ENCODE measurements at places on chromosomes 12 and 14.

DNA sequence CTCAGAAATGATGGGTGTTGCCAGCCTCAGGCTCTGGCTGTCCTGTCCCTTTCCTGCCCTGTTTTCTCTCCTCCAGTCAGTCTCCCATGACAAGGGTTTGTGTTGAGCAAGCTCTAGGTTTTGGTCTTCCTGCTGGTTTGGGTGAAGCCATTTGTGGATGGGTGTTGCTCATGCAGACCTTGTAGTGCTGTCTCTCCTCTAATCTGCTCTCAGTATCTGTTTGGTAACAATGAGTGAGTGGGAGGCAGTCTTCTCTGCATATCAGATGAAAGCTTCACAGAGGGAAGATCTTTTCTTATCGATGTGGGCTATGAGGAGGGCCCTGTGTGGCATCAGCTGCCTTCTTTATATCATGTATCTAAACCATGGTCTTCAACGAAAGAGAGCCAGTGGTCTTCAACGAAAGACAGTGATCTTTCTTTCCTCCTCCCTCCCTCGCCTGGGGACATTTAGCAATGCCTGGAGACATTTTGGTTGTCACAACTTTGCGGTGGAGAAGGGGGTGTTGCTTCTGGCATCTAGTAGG, 3.6 kb downstream of the CMA1 start:
- no peak for DNase-seq

- DNase-seq, result no peak
Measured at GRCh38 chr12:15770581-15770980, 18.6 kb downstream of the EPS8 start.

DNA sequence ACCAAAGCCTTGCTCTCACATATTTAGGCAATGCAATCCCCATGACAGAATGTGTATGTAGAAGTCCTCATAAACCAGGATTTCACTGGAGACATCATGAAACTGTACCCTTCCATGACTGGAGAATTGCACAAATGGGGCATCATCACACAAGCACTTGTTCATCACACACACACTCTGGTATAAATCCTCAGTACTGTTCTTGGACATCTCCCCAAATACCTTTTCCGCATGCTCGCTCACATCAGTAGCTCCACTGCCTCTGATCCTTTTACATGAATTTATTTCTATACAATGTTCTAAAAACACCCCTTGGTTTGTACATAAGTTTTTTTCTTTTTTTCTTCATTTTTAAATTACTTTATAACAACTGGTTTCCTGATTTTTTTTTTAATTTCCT, 3.3 kb upstream of the ING4 start:
- no peak for DNase-seq

DNA sequence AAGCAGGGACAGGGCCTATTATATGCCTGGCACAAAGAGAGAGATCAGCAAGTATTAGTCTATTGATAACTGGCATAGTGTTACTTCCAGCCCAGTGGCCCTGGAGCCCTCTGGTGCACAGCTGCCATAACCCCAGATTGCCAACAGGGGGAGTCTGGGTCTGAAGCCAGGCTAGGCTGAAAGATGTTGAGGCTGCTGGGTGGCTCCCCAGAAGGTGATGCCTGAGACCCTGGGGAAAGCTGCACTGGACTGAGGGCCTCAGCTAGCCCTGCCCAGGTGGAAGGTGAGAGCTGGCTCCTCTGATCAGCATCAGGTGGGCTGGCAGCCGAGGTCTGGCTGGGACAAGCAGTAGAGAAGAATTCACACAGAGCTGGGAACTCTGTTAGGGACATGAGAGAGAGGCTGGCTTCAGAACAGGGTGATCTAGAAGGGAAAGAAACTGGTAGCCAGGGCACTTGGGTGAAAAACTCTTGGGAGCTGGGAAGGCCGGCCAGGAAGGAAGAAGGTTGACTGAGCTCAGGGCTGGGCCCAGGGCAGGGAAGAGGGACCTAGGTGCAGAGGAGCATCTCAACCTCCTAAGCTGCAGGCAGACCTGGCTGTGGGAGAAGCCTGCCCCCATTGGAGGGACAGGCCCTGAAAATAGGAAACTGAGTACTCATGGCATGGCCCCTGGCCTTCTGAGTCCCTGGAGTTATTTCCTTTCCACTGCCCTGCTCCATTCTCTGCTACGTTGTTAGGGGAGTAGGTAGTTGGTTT, 3.9 kb downstream of the GZMH start:
- no peak for DNase-seq

- no peak for DNase-seq
Measured at GRCh38 chr14:61516118-61516743, 179.1 kb upstream of the HIF1A start.

- DNase-seq, result no peak
Measured at GRCh38 chr12:111304642-111305071, 64.2 kb downstream of the PHETA1 start.

- DNase-seq, result no peak
Measured at GRCh38 chr12:49369411-49370145, 2.3 kb downstream of the SPATS2 start.

GRCh38 chr14:58091883-58092630, 60.0 kb downstream of the ARMH4 start:
- no peak for DNase-seq

GRCh38 chr12:132344181-132344580, 14.8 kb upstream of the GALNT9 start:
- DNase-seq, result no peak

DNA sequence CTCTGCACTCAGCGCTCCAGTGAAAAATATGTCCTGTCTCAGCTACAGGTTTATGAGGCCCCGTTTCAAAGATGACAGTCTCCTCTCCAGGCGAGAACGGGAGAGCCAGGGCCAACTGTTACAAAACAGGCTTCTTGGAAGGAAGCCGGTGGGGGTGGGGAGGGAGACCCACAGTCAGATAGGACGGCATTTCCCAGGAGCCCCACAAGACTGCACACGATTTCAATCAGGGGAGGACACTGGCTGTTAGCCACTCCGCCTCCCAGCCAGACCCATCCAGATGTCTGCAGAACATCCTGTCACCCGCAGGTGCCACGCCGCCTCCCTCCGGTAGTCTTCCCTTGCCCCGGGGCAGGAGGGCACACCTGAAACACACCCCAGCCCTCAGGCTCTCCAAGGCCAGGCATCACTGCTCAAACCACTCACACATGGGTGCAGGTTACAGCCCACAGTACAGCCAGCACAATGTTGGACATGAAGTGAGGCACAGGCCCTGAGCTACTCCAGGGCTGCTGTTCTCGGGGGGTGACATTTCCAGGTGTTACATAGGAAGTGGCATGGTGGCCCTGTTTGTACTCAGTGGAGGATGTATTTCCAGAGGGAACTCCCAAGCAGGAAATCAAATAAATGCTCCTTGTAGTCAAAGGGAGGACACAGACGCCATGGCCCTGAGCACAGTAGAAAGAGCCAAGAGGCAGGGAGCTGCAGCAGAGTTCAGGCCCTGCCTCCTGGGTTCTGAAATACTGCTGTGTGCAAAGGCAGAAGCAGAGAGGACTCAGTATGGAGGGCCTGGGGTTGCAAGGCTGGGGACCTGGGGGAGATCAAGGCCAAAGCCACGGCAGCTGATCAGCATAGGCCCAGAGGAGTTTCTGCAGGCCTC, 138.1 kb downstream of the BCL11B start:
- peak; percentile 64 for DNase-seq

DNA sequence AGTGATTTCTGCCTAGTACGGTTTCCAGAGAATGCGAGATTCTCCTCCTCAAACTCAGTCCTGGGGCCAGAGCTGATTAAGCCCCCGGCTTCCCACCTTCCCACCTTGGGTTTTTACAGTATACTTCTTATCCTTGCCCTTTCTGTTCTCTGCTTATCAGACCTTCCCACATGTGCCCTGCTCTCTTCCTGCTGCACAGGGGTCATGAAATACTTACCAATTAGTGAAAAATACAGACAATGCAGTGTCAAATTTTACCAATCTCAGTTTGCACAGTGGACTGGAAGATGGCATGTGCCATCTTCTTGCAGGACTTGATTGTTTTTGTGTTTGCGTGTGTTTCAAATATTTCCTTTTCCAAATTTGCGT, 14.7 kb downstream of the SUSD6 start:
- DNase-seq, result no peak

DNA sequence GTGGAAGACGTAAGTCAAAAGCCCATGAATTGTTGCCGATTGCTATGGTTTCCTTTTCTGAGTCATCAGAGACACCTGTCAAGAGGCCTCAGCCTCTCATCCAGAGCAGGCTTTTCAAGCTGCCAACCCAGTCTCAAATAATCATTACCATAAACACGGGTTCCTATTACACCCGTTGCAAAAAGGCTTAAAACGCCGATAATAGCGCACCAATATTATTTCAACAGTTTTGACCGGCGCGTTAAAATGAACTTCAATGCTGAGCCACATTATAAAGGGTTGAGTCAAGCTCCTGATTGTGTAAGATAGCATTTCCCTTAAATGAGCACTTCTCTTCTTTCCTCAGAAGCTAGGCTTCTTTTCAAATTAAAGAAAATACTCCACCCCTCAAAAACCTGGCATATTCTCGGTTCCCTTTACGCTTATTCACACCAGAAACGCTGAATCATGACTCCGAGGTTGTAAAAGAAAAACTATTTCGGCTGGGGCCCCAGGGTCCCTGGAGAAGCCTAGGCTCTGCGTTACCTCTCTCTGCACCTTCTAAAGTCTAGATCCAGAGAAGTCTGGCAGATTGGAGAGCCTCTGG, 1.4 kb downstream of the TMTC1 start:
- DNase-seq, result no peak

GRCh38 chr12:62471734-62472133, 5.1 kb downstream of the MON2 start:
- DNase-seq, result no peak

DNA sequence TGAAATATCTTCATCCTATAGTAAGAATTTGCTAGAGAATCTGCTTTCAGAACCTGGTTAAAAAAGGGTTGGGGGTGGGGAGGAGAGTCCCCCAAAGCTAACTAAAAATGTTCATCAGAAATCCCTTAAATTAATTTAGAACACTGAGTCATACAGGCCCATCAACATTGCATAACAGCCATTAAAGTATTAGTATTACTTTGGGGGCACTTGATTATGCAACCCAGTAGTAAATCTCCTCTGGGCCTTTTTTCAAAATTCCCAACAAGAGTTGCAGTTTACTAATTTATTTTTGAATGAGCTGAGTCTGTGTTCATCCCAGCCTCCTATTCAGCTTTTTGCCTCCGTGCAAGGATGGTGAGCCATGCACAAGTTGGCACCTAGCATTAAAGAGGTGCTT, 8.8 kb upstream of the SLC24A4 start:
- no peak for DNase-seq

- DNase-seq, result no peak
Measured at GRCh38 chr12:18750085-18750484, 12.2 kb downstream of the CAPZA3 start.

DNA sequence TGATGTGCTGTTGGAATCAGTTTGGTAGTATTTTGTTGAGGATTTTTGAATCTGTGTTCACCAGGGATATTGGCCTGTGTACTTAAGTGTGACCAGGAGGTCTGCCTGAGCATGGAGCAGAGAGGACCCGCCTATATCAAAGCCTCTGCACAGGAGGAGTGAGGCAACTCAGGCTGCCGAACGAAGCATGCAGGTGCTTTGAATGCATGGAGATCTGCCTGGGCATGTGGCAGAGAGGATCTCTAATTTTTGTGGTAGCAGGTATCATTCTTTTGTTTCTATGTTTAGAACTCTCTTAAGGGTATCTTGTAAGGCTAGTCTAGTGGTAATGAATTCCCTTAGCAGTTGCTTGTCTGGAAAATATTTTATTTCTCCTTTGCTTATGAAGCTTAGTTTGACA, 26.9 kb downstream of the RAB3IP start:
- DNase-seq, result no peak

DNA sequence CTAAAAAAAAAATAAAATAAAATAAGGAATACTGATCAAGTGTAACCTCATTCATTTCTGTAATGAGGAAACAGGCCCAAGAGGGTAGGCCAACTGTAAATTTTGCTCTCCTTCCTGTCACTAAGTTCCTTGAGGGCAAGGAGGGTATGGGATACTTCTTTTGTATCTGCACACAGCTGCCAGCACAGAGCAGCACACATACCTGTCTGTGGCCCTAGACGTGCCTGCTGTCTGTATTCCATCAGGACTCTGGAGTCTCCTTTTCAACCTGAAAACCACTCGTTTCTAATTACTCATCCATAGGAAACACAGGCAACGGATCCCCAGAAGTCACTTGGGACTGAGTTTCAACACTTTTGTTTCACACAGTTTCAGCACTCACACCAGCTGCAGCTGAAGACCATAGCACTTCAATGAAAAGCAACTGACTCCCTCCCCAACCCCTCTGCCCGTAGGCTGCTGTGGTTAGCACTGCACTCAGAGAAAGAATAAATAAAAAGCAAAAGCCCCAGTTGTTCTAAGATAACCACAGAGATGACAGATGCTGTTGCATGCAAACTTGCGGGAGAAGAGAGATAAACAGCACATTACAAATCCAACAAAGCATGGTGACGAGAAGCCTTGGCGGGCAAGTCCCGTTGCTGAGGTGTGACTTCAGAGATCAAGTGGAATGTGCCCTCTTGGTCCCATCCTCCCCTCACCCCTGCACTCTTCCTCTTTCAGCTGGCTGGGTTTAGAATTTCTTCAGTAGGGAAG, 24.9 kb downstream of the CRACR2A start:
- no peak for DNase-seq

GRCh38 chr14:98622208-98623051, 649.6 kb downstream of the BCL11B start:
- DNase-seq, result no peak

GRCh38 chr12:122834921-122835749, at the start of gene HIP1R:
HIP1R (plus strand) TSS chr12:122835457; CDS start chr12:122835551, 94 bp downstream.
- no peak for DNase-seq

GRCh38 chr14:103033681-103034096, 23.7 kb downstream of the CDC42BPB start:
- no peak for DNase-seq

- DNase-seq, result no peak
Measured at GRCh38 chr12:19139615-19140194, 10.2 kb downstream of the PLEKHA5 start.

DNA sequence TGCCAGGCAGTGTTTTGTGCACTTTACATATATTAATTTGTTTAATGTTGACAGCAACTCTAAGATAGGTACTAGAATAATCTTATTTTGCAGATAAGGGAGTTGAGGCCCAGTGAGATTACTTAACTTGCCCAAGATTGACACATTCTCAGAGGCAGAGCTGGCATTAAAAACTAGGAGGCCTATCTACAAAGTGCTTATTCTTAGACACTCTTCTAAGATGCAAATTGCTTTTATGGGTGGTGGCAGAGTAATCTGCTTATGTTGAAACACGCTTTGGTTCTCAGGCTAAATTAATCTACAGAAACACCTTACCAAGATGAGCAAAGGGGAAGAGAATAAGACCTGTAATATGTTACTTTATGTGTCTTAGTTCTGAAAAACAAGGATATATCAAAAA, 7.2 kb downstream of the MGP start:
- no peak for DNase-seq

DNA sequence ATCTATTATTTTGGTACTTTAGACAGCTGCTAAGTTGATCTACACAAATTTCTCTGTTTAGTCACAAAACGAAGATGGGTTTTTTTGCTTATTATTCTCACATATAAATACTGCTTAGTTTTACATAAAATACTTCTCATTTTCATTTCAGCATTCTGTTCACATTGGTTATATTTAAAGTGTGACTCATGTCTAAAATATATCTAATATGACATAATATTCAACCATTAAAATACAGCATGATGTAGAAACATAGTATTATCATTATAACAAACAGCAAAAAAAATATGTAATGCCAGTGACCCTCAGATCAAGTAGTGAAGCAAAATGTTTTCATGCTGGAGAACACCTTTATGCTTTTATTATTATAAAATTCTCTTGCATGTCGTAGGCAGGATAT, 63.7 kb downstream of the SH2B3 start:
- DNase-seq, result no peak
